ENCODE measurements at places on chromosomes 3 and 15.
A peak's percentile ranks its signal among the peaks of the same experiment; 100 is the strongest.

- H3K36me3 ChIP-seq: no peaks in the 10 kb centered on the region
- H3K4me3 ChIP-seq: no peak overlapping the region
- no peaks in the 10 kb centered on the region for H3K27me3 ChIP-seq
- no peak for DNase-seq
- H3K27ac ChIP-seq: no peak overlapping the region
These were observed 120.9 kb downstream of the ERC2 start for GRCh38 chr3:56347219-56347871.

GRCh38 chr15:73560501-73561117 lies 72.6 kb downstream of the NPTN start:
- peaks cover 28% of the 10 kb centered on the region for H3K36me3 ChIP-seq
- peak overlapping the region; percentile 63 for H3K27ac ChIP-seq
- no peaks in the 10 kb centered on the region for H3K27me3 ChIP-seq
- H3K4me1 ChIP-seq: peaks cover 36% of the 10 kb centered on the region
- no peak overlapping the region for H3K4me3 ChIP-seq
- DNase-seq: peak; percentile 67

- H3K4me3 ChIP-seq: no peak overlapping the region
- H3K27me3 ChIP-seq: no peaks in the 10 kb centered on the region
- H3K27ac ChIP-seq: no peak overlapping the region
- no peaks in the 10 kb centered on the region for H3K4me1 ChIP-seq
- H3K36me3 ChIP-seq: no peaks in the 10 kb centered on the region
These were observed 514.1 kb downstream of the MAGI1 start for GRCh38 chr3:65524584-65524983.

GRCh38 chr3:125213364-125213755 lies 812 bp upstream of the SLC12A8 start:
- H3K27ac ChIP-seq: peak overlapping the region; percentile 74
- no peak for DNase-seq

DNA sequence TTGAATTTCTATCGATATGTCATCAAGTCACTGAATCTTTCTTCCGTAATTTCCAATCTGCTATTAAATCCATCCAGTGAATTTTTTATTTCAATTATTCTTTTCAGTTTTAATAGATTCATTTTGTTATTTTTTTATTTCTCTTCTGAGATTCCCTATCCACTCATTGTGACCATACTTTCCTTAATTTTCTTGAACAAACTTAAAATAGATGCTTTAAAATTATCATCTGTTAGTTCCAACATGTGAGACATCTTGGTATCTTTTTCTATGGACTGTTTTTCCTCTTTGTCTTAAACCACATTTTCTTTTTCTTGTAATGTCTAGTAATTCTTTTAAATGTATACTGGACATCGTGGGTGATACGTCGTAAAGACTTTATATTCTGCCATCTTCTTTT lies 236.6 kb upstream of the TLE3 start:
- no peak overlapping the region for H3K27ac ChIP-seq
- H3K27me3 ChIP-seq: peaks cover 30% of the 10 kb centered on the region
- H3K4me1 ChIP-seq: peaks cover under 1% of the 10 kb centered on the region
- peaks cover 20% of the 10 kb centered on the region for H3K36me3 ChIP-seq
- no peak overlapping the region for H3K4me3 ChIP-seq
